Activated naive CD8-positive, alpha-beta T cell treated with anti-CD3 and anti-CD28 coated beads, Interleukin-2, amount 50 U/mL, for 24 hours (primary cell): ENCODE measurements at places on chromosomes 4 and X.

DNA sequence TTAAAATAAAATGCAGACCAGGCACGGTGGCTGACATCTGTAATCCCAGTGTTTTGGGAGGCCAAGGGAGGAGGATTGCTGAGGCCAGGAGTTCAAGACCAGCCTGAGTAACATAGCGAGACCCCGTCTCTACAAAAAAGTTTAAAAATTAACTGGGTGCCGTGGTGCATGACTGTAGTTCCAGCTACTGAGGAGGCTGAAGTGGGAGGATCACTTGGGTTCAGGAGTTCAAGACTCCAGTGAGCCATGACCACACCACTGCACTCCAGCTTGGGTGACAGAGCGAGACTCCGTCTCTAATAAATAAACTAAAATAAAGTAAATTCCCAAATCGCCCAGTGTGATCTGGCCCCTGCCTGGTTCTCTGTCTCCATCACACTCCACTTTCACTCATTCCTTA is 43.7 kb downstream of the TENM3 start:
- DNase-seq, result no peak

DNA sequence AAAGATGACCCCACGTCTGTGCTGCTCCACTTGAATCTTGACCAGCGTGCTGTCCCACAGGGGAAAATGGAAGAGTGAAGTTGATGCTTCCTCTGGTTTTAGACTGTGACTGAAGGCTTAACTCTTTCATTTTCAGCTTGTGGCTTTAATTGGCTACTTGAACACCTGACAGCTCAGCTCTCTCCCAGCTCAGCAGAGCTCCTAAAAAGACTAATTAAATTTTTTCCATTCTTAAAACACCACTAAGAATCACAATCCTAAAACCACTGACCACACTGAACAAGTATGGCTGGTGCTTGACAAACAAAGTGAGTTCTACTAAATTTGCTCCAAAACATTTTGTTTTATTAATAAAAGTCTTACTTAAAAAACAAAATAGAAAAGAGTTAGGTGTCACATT is 71.7 kb downstream of the SRPX start:
- DNase-seq, result no peak

GRCh38 chr4:55366621-55367020 is 20.6 kb downstream of the SRD5A3 start:
- no peak for DNase-seq

DNA sequence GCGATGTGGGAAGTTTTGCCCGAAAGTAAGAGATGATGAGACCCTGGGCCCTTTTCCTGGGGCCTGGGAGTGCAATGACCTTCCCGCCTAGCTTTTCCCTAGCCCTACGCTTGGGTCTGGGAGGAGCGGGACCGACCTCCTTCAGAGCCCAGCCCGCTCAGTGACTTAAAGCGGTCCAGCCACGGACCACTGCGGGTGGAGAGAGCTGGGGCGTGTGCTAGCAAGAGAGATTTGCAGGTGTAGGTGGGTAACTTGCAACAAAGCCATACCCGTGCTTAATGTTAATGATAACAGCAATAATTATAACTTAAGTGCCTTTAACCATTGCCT is 503 bp upstream of the PDE5A start:
- no peak for DNase-seq

DNA sequence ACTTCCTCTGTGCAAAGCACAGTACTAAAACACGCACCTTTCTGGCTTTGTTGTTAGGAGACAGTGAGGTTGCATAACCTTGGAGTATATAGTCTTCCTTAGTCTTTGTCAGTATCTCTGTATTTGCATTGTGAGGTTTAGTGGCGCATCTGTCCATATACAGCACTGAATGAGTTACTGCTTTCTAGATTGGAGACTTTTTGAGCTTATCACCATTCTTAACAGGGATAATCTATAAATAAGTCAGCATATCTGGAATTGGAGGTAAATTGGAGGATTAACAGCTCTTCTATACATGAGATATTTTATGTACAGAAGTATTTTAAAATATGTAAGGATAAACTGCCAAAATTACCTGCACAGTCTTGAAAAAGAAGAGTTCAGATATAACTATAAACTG is 4.3 kb downstream of the FHDC1 start:
- DNase-seq, result no peak

GRCh38 chrX:38426785-38427184 is 74.4 kb downstream of the OTC start:
- no peak for DNase-seq

- no peak for DNase-seq
Measured at GRCh38 chr4:124334119-124334518, 378.4 kb downstream of the ANKRD50 start.

DNA sequence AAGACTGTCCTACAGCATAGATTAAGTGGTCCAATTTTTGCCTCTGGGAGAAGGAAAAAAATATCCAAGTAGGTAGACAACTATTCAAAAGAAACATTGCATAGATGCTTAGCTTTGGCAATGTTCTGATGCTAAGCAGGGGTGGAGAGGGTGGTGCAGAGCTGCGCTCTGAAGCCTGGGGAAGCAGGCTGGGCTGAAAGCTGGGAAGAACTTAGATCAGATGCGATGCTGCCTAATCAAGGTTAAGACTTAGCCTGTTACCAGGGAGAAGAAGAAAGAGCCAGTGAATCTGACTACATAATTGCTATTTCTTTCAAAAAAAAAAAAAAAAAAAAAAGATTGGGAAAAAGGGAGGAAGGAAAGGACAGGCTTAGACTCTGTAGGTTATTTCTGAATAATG is 89.0 kb upstream of the SCOC start:
- no peak for DNase-seq

- DNase-seq, result no peak
Measured at GRCh38 chrX:118216087-118216486, 99.5 kb upstream of the KLHL13 start.

GRCh38 chrX:119004920-119005524 is 30.6 kb downstream of the LONRF3 start:
- DNase-seq, result peak; percentile 46

DNA sequence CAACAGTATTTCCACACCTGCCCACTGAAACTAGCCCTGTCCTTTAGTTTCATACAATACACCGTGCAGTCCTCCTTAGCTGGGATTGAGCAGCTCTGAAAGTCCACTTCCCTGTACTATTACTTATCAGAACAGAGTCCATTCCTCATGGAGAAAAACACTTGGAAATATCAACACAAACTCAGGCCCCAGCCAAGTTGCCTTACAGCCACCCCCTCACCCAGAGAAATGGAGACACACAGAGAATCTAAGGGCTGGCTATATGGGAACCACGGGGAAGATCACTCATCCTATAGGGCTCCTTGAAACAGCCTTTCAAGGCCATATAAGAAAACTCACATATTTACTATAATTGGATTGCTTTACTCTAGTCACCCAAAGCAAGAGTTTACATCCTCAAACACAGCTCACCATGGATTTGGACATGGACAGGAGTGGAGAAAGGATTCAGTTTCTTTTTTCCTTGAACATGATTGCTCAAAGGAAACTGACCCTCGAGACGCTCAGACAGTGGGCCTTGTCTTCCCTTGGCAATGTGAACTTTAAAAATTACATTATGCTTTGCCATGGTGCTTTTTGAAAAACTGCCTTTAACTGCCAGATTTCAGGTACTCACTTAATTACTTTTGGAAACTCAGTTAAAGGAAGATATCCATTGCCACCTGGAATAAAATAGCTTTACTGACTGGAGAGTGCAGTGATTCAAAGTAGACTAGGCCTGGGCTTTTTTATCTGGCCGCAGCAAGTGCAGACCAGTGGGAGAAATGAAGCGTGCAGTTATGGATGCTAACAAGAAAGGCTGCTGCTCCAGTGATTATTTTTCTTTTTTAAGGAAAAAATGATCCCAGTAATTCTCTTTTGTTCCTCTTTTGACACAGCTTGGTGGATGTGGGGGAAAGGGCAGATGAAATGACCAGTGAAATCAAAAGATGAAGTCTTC is 1.6 kb downstream of the SCARB2 start:
- DNase-seq, result no peak

- no peak for DNase-seq
Measured at GRCh38 chr4:151434183-151434860, 25.3 kb downstream of the FHIP1A start.
